ENCODE measurements at places on chromosomes 1 and 21.

GRCh38 chr1:28115267-28115666 is 26.9 kb upstream of the EYA3 start:
- DNase-seq = no peak

DNA sequence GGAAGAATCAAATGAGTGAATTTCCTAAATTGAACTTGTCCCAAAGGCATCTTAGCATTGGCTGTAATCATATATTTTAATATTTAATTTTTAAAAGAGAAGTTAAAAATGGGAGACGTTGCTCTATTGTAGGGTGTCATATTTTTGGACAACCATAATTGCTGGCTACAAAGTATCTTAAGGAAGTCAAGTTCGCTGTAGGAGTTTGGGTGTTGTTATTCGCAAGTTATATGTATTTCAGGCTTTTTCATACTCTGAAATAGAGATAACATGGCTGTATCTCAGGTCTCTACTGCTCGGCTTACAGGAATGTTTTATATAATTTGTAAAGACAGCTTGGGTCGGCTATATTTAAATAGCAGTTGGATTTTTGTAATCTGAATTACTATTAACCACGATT is 852 bp downstream of the TMEM50A start:
- DNase-seq = no peak

GRCh38 chr1:55035904-55036303 is 3.4 kb upstream of the PCSK9 start:
- no peak for DNase-seq

- no peak for DNase-seq
Observed at GRCh38 chr1:59292562-59292961, 4.3 kb upstream of the FGGY start.

DNA sequence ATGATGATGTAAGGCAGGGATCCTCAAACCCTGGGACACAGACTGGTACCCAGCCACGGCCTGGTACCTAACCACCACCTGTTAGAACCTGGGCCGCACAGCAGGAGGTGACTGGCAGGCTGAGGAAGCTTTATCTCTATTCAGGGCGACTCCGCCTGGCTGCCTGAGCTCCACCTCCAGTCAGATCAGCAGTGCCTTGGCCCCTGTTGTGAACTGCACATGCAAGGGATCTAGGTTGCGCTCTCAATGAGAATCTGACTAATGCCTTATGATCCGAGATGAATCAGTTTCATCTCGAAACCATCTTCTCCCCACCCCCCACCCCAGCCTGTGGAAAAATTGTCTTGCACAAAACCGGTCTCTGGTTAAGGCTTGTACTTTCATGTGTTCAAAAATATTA is 4.2 kb downstream of the RNPC3 start:
- DNase-seq = no peak

DNA sequence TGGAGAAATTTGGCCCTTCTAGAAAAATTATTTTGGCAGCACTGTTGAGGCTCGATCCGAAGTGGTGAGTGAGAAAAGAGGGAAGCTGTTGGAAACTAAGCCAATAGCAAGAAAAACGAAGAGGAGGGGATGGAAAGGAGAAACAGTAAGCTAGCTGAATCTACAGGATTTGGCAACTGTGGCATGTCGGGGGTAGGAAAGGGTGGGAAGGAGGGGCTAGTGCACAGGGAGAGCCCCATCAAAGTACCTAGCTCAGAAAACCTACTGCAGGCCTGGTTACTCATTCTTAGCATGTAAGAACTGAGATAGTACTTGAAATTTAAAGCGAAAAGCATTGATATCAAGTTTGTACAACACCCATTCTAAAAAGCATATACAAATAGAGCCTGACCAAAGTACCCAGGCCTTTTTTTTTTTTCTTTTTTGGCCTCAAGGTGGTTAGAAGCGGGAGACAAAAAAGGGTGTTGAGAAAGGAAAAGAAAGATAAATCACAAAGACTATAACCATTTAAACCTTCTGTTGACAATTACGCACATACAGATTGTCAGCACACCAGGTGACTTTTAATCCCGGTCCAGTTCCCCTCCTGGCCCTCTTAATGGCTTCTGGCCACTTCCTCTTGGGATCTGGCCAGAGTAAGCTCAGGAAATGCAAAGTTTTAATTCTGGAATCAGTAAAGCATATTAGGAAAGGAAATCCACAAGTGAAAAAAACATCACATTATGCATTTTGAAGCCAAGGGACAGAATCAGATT is 50.4 kb downstream of the SLC16A1 start:
- DNase-seq = no peak

GRCh38 chr1:42145764-42146625 is 7.2 kb upstream of the GUCA2B start:
- DNase-seq = no peak

DNA sequence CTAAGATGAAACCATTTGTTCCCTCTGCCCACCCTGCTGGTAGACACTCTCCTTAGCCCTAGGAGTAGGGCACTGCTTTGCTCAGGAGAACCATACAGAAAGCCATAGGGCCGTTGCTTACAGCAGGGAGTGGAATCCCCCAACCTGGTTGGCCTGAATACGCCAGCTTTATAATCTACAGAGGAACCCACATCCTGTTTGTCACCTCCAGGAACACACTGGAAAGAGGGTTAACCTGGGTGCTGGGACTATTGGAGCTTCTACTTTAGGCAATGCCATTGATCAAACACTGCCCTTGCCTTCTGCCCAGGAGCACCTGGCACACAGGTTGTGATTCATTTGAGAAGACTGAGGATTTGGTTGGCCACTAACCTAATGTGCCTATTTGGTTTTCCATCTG is 124.8 kb downstream of the TNR start:
- no peak for DNase-seq

DNA sequence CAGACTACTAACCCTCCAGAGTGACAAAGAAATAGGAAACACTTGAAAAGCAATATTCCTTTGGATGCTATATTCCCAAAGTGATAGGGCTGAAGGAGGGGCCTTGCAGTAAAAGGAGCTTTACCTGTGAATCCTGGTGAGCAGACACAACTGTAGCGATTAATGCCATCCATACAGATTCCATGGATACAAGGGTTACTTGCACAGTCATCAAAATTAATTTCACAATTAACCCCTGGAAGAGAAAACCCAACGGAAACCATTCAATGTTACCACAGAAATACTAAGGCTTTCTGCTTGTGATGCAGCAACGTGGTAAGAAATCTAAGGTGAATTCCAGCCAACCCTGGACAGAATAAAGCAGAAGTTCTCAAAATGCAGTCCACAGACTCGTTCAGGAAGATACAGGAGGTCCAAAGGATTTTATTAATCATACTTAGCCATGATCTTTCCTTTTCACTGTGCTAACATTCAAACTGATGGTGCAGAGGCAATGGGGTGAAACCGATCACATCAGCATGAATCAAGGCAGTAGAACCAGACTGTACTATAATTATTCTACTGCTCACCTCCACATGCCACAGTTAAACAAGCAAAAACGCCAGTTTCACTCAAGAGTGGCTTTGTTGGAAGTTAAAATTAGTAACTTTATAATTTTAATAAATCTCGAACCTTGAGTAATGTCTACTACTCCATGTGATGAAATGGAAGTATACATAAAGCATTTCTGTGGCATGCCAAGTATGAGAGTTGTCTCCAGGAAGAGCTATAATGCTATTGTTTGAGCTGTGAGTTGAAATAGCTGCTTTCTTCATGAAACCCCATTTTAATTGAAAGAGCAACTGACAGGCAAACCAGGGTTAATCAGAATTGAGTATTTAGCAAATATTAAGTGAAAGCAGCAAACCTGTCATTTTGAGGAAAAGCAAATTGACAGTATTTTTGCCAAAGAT is 63.2 kb upstream of the ADAM30 start:
- no peak for DNase-seq

DNA sequence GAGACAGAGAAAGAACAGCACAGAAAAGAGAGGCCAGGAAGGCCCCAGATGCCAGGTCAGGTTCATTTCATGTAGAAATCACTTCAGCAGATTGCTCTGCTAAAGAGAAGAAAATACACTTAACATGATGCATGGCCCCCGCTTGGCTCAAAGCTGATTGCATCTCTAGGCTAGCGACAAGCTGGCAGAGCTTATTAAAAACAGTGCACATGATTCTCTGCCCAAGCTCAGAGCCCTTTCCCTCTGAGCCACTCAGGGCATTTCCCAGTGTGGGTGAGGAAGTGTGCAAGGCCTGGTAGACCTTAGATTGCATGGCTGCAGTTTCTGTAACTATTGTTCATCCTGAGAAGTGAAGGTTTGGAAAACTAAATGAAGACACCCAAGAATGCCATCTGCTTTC is 3.3 kb upstream of the CAPN9 start:
- DNase-seq = no peak

DNA sequence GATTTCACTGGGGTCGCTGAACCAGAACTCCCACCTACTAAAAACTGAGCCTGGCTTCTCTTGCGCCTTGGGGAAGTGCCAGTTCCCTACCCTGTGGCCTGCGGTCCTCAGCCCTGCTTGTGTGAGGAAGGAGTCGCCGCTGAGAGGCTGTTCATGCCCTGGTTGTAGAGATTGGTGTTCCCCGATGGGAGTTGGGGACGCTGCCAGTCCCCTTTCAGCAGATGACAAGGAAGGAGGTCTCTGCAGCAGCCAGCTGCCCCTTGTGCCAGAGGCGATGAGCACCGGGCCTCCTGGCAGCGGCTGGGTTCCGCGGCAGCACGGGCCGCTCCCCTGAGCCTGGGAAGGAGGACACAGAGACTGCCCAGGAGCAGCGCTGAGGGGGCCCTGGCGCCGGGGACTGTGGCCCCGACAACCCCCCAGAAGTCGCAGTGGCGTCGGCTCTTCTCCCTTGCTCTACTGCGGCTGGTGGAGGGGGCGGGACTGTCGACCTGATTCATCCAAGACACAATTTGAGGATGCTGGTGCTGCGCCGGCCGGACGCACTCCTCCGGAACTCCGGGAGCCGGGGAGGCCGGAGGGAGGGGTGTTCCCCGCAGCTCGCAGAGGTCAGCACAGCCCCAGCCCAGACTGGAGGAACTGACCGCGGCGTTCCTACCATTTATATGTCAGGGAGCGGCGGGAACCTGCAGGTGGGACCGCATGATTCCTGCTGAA is 12.0 kb upstream of the ADORA3 start:
- DNase-seq = no peak

- no peak for DNase-seq
Observed at GRCh38 chr21:29379517-29380054, 80.9 kb downstream of the BACH1 start.

DNA sequence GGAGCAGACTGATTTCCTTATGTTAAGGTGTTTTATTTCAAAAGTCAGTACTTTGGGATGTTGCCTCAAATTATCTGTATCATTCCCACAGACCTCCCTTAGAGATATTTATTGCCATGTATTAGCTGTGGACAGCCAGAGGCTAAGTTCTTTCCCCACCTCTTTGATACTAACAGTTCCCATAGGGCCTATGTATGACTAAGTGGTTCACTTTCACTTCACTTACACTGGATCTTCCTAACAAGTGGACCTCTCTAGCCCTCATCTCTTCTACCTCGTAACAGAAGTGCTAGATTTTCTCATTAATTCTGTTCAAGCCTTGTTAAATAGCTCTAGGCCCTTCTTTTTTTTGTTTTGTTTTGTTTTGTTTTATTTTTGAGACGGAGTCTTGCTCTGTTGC is 6.2 kb downstream of the TRAF5 start:
- no peak for DNase-seq

- DNase-seq = no peak
Observed at GRCh38 chr1:22380024-22380785, 71.4 kb upstream of the ZBTB40 start.

GRCh38 chr1:85898861-85899260 is 190.6 kb upstream of the ZNHIT6 start:
- no peak for DNase-seq

GRCh38 chr1:219130366-219130935 is 43.2 kb upstream of the LYPLAL1 start:
- no peak for DNase-seq

- DNase-seq = no peak
Observed at GRCh38 chr1:8809342-8809736, 8.1 kb downstream of the RERE start.

DNA sequence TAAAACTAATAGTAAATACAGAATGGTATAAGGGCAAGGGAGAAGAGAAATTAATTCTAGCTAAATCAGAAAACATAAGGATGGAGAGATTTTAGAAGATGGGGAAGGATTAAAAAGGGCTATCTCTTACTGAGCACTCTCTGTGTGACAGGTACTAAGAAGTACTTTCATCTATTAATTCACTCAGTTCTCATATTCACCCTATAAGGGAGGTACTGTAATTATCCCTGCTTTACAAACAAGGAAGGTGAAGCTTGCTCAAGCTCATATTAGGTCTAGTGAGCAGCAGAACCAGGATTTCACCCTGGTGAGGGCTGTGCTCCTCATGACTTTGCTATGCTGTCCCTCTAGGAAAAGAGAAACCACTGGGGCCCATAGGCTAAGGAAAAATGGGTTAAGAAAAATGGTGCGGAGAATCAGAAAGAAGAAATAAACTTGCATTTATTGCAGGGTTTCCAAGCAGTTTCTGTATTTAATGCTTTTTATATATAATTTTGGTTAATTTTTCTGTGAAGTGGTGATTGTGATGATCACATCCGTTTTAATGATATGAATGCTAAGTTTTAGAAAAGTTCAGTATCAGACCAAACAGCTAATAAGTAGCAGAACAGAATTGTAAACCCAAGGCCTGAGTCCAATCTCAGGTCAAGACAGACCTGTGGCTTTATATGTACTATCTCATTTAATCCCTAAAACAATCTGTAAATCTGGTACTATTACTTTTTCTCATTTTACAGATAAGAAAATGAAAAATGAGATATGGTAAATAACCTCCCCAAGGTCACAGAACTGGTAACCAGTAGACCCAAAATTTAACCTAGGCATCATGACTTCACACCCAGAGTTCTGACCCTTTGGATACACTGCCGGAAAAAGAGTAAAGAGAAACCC is 1.7 kb downstream of the PCNX2 start:
- DNase-seq = no peak

DNA sequence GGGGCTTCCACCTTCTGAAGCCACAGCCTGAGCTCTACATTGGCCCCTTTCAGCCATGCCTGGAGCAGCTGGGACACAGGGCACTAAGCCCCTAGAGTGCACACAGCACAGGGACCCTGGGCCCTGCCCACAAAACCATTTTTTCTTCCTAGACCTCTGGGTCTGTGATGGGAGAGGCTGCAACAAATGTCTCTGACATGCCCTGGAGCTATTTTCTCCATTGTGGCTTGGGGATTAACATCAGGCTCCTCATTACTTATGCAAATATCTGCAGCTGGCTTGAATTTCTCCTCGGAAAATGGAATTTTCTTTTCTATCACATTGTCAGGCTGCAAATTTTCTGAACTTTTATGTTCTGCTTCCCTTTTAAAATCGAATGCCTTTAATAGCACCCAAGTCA is 795.7 kb downstream of the LTN1 start:
- DNase-seq = no peak
